ENCODE measurements at places on chromosomes 13 and 19. TPM values are rescaled to one million over a fixed set of nuclear protein-coding genes. Genes with fewer than 3 reads are reported as not detected.

The MBD3L2 gene
- not detected for total RNA-seq

The PPFIA3 gene
- 6.3 TPM for total RNA-seq

The GRIK5 gene
- under 0.01 TPM for total RNA-seq

The PDE4C gene
- not detected for total RNA-seq

The LGALS14 gene
- not detected for total RNA-seq

The NTN5 gene
- under 0.01 TPM for total RNA-seq

The CIC gene
- 24.1 TPM for total RNA-seq

The LRRC8E gene
- total RNA-seq: 6.8 TPM

The TSHZ3 gene
- 3.7 TPM for total RNA-seq

The C1QTNF9 gene
- total RNA-seq: not detected

Data from melanocyte of skin (primary cell).